ENCODE measurements at places on chromosomes 2 and 18. TPM values are rescaled to one million over a fixed set of nuclear protein-coding genes. Genes with fewer than 3 reads are reported as not detected.
A peak's percentile ranks its signal among the peaks of the same experiment; 100 is the strongest.

Gene OTOS
- not detected for total RNA-seq

Gene BCS1L
- 52.2 TPM for total RNA-seq

DNA sequence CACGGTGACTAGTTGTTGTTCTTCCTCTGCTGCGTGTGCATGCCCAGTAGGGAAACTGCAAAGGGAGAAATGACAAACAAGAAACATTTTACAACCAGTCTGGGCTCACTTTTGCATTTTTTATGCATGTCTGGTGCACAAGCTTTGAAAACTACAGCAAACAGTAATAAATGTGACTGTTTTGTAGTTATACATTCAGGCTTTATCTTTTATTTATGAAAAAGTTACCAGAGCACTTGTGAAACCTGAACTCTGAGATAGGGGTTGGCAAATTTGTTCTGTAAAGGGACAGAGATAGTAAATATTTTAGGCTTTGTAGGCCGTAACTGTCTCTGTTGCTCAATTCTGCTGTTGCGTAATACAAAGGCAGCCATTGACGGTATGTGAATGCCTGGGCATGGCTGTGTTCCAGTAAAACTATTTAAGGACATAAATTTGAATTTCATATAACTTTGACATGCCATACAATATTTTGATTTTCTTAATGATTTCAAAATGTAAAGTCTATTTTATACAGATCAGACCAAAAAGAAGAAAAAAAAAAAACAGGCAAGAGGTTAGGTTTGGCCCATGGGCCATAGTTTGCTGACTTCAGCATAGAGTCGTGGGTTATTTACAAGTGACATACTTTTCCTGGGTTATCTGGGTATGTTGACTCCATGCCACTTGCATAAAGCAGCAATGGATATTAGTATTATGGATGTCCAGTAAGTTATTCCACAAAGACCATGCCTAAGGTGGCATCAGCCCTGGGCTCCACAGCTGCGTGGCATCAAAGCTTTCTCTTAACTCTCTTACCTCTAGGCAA is 53.6 kb upstream of the EML6 start:
- peak overlapping the region; percentile 54 for H3K27ac ChIP-seq
- H3K4me3 ChIP-seq, result no peak overlapping the region
- H3K27me3 ChIP-seq, result no peaks in the 10 kb centered on the region
- H3K36me3 ChIP-seq, result peaks cover 44% of the 10 kb centered on the region
- DNase-seq, result no peak

DNA sequence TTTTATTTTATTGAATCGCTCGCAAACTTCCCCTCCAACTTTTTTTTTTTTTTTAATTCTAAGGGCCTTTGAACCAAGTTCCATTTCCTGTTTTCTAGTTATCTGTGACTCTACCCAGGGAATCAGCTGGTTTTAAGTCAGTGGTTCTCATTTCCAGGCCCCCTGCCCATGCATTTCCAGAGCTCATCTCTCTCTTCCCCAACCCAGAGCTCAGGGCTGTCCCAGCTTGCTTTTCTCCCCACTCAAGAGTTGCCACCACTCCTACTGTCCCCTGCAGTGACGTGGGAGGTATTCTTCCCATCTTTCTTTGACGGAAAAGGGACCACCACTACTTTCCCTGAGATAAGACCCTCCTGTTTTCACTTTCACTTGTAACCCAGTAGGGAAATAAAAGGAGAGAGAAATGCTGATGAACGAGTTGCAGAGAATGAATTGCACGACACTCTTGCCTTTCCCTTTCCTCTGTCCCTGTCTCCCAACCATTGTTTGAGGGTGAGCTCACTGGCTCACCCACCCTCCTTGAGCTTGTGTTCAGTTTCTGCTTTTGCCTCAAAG is 42.1 kb downstream of the TET3 start:
- H3K27me3 ChIP-seq, result no peaks in the 10 kb centered on the region
- no peak for DNase-seq
- no peak overlapping the region for H3K4me3 ChIP-seq
- peaks cover 2% of the 10 kb centered on the region for H3K4me1 ChIP-seq

GRCh38 chr2:189178726-189179569 is 613 bp downstream of the COL5A2 start:
- no peaks in the 10 kb centered on the region for H3K36me3 ChIP-seq
- H3K4me1 ChIP-seq, result no peaks in the 10 kb centered on the region
- no peak for DNase-seq
- H3K4me3 ChIP-seq, result peak overlapping the region; percentile 33
- peak overlapping the region; percentile 63 for H3K27ac ChIP-seq
- H3K27me3 ChIP-seq, result no peaks in the 10 kb centered on the region

- peak overlapping the region; percentile 67 for H3K27ac ChIP-seq
- no peak overlapping the region for H3K4me3 ChIP-seq
- no peaks in the 10 kb centered on the region for H3K27me3 ChIP-seq
- no peaks in the 10 kb centered on the region for H3K36me3 ChIP-seq
- no peak for DNase-seq
These were observed 57.5 kb downstream of the MCFD2 start for GRCh38 chr2:46857871-46858701.

GRCh38 chr18:54679318-54680149 is 88.5 kb downstream of the DYNAP start:
- H3K36me3 ChIP-seq, result no peaks in the 10 kb centered on the region
- H3K4me1 ChIP-seq, result no peaks in the 10 kb centered on the region
- peak; percentile 80 for DNase-seq
- no peak overlapping the region for H3K4me3 ChIP-seq

Gene SH3BP4
- 35.0 TPM for total RNA-seq
